ENCODE measurements at places on chromosomes 13 and 19. TPM values are rescaled to one million over a fixed set of nuclear protein-coding genes. Genes with fewer than 3 reads are reported as not detected.

The CEACAM8 gene
- total RNA-seq = not detected

The RFXANK gene
- 82.3 TPM for total RNA-seq

The ATP8A2 gene
- under 0.01 TPM for total RNA-seq

The CGB8 gene
- total RNA-seq = 0.37 TPM

The ACER1 gene
- total RNA-seq = not detected

All from airway epithelial cell (primary cell).